Activated T-helper 2 cell treated with anti-CD3 and anti-CD28 coated beads, Interferon-gamma antibody, Interleukin-2, Interleukin-4, amounts not matched to agents 10 μg/mL and 5 μg/mL and 100 μg/mL, durations not matched to agents 14 hours and 24 hours and 36 hours (primary cell): ENCODE measurements at places on chromosomes 2 and 18. TPM values are rescaled to one million over a fixed set of nuclear protein-coding genes. Genes with fewer than 3 reads are reported as not detected.

The TFCP2L1 gene
- total RNA-seq: 0.11 TPM in 1 of 2 replicates, not detected in the other

The MAL gene
- total RNA-seq: 101 and 117 TPM in 2 replicates

The CNGA3 gene
- total RNA-seq: not detected in 2 replicates

The TMEM163 gene
- 0.09 and 0.27 TPM in 2 replicates for total RNA-seq

The CTAGE1 gene
- 0.07 TPM in 1 of 2 replicates, not detected in the other for total RNA-seq

The LDLRAD4 gene
- 30.5 and 32.7 TPM in 2 replicates for total RNA-seq

The ANKRD62 gene
- not detected in 2 replicates for total RNA-seq

The SP110 gene
- 114 and 121 TPM in 2 replicates for total RNA-seq

The SMIM21 gene
- not detected in 2 replicates for total RNA-seq

The PROM2 gene
- 0.59 and 1.1 TPM in 2 replicates for total RNA-seq

The HNMT gene
- total RNA-seq: not detected in 2 replicates

The ALLC gene
- not detected in 2 replicates for total RNA-seq

The SCYGR4 gene
- total RNA-seq: not detected in 2 replicates

The UPP2 gene
- not detected in 2 replicates for total RNA-seq

The RIT2 gene
- total RNA-seq: not detected in 2 replicates

The DDX1 gene
- 100.0 and 111 TPM in 2 replicates for total RNA-seq

The CCDC85A gene
- total RNA-seq: not detected in 2 replicates

The TEX44 gene
- total RNA-seq: not detected in 2 replicates

The TRABD2A gene
- total RNA-seq: 67.9 and 71.2 TPM in 2 replicates

The SPATA3 gene
- total RNA-seq: not detected in 2 replicates

The IL36B gene
- total RNA-seq: not detected in 2 replicates

The TMEM169 gene
- total RNA-seq: 1.3 and 1.6 TPM in 2 replicates

The FRZB gene
- not detected in 2 replicates for total RNA-seq

The NT5DC4 gene
- total RNA-seq: not detected in 2 replicates

The LINC00305 gene
- not detected in 2 replicates for total RNA-seq

The PLCD4 gene
- total RNA-seq: 0.18 and 0.23 TPM in 2 replicates

The CPO gene
- total RNA-seq: not detected in 2 replicates

The SKA1 gene
- 23.5 and 23.6 TPM in 2 replicates for total RNA-seq

The TMEM178A gene
- total RNA-seq: 0.23 and 0.32 TPM in 2 replicates

The MAP3K20 gene
- 26.5 and 26.8 TPM in 2 replicates for total RNA-seq
